ENCODE measurements at places on chromosomes 5 and 9.

GRCh38 chr5:93422652-93423280 lies 158.3 kb downstream of the NR2F1-AS1 start:
- DNase-seq: no peak

DNA sequence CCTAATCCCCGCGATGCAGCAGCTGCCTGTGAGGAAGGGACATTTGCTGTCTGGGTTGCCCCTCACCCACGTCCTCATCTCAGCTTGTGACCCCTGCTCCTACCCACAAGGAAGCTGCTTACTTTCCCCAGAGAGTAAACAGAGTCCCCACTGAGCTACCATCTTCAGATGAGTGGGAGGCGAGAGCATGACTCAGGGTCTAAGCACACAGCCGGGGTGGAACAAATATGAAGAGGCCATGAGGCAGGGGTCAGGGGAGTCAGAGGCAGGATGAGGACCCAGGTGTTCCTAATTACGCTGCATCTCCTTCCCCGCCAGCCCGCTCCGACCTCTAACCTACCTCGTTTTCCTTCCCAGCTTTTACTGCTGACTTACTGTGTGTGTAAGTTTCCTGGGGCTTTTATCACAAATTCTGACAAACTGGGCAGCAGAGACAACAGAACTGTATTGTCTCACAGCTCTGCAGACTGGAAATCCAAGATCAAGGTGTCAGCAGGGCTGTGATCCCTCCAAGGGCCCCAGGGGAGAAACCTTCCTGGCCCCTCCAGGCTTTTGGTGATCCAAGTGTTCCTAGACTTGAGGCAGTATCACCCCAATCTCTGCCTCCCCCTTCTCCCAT lies 94.0 kb upstream of the DNAH5 start:
- no peak for DNase-seq

- no peak for DNase-seq
Measured at GRCh38 chr9:2697492-2697891, 19.8 kb upstream of the KCNV2 start.

GRCh38 chr9:116450378-116451139 lies 236.5 kb upstream of the TRIM32 start:
- DNase-seq: no peak

GRCh38 chr5:93649234-93649900 lies 66.3 kb downstream of the NR2F1 start:
- DNase-seq: no peak

GRCh38 chr9:120538339-120538738 lies 41.6 kb downstream of the CDK5RAP2 start:
- no peak for DNase-seq

DNA sequence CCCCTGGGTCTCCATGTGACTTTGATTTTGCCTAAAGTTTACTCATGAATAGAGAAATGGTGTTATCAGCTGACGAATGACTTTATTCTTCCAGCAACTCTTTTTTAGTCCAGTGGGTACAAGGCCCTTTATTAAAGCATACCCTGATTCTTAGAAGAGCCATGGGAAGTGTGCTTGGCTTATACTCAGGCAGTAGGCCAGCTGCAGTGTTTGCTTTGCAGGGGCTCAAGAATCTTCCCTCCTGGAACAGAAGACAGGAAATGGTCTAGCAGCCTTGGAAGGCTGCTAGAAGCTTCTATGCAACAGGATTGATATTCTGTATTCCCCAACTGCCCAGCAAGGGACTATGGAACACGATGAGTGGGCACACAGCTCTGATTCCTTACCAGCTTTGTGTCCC lies 73.4 kb upstream of the PLPP6 start:
- no peak for DNase-seq

All from T-helper 2 cell treated with Interferon-gamma antibody and Interleukin-4, amounts not matched to agents 5 μg/mL and 100 μg/mL, for 36 hours (primary cell).